Right kidney (tissue), 9 donors: ENCODE measurements at places on chromosomes 7 and 10.

DNA sequence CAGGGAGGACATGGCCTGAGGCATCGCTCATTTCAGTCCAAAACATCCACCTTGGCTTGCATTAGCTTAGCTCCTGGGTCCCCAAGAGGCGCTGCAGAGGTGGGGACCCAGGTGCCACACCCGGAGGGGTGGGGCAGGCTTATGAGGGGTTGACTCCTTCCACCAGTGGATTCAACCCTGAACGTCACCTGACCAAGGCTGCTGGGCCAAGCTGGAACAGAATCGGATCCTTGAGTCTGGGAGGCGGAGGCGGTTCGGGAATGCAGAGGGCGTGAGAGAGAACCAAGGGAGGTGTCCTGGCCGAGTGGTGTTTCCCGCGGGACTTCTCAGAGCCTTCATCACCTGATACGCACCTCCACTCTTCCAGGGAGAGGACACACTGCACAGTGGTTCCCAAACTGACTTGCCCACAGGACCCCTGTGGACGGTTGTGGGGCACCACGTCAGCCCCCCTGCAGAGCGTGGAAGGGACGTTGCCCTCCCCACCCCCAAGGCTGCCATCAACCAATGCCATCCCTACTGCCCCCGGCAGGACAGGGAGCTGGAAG, 4.5 kb upstream of the MICALL2 start:
- DNase-seq: no peak

DNA sequence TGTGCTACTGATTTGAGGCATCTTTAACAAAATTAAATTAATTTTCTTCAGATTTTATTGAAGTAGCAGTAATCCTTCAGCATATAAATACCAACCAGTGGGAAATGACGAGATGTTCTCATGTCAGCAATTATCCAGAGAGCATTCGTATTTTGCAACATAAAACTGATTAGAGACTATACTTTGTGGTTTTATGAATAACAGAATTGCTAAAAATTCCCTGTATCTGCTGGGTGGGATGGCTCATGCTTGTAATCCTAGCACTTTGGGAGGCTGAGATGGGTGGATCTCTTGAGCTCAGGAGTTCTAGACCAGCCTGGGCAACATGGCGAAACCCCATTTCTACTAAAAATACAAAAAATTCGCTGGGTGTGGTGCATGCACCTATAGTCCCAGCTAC, 56.9 kb downstream of the ATAD1 start:
- DNase-seq: no peak

GRCh38 chr7:94444813-94445212, 50.1 kb downstream of the COL1A2 start:
- no peak for DNase-seq

GRCh38 chr10:128779416-128779815, 653.2 kb upstream of the MKI67 start:
- no peak for DNase-seq

GRCh38 chr7:128891110-128891941, 19.2 kb downstream of the KCP start:
- no peak for DNase-seq

GRCh38 chr10:14798636-14799035, 23.9 kb upstream of the FAM107B start:
- DNase-seq: no peak

GRCh38 chr10:61389887-61390286, 63.3 kb downstream of the TMEM26 start:
- DNase-seq: no peak

- DNase-seq: no peak
These were observed 50.0 kb downstream of the RAB11FIP2 start for GRCh38 chr10:117996709-117997108.

GRCh38 chr7:1887251-1887650, 217.2 kb downstream of the ELFN1 start:
- DNase-seq: no peak
